ENCODE measurements at places on chromosomes 1 and 21.
A peak's percentile ranks its signal among the peaks of the same experiment; 100 is the strongest.

DNA sequence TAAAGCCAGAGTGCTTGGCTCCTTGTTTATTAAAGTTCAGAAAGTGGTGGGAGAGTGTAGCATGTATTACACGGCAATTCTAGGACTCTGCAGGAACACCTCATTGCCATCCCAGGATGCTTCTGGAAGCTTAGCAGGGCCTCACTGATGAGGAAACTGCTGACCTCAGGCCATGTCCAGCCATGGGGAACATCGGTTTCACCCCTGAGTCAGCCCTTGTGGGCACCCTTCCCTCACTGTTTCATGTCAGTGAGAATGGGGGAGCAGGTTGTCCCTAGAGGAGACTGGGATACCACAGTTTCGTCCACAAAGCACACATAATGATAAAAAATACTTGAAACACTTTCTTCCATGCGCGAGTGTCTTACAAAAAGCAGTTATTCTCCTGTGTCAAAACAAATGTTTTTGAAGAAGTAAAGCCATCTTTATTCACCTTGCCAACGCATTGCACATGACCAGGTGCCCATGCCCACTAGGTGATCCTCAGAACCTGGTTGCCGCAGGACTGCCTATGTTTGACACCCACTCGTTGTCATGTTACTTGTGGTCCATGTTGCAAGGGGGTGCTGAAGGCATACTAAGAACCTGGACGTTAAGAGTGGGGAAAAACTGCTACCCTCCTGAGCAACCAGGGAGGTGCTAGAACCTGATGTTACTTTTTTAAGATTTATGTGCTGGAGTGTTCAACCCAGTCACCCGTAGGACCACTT, 41.2 kb upstream of the TTC22 start:
- DNase-seq: no peak

- no peak for DNase-seq
Observed at GRCh38 chr1:224368409-224368808, 11.7 kb downstream of the CNIH4 start.

DNA sequence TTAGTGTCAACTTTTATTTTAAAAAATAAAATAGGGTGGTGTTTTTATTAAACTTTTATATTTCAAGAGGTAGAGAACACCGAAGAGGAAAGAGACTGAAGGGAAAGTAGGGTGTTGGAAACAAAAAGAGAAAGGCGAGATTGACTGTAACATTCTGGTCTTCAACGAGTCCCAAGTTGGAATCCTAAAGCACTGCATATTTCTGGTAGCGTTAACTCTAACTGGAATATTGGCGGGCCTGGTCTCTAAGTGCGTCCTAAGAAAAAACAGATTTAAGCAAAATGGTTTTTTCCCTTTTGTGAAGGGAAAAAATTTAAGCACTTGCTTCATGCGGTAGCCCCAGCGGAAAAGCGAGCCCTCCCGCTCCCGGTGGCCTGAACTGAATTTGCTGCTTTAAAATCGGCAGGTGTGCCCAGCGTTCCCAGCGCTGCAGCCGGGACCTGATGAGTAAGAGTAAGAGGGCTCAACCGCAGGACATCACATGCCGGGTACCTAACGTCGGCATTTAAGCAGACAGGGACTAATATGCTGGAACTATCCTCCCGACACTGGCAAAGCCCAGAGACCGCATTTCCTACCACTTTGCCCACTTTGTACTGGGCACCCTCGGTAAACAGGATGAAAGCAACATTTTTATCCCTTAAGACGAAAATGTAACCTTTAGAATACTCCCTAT, 30.5 kb upstream of the NFIA start:
- no peak for DNase-seq

DNA sequence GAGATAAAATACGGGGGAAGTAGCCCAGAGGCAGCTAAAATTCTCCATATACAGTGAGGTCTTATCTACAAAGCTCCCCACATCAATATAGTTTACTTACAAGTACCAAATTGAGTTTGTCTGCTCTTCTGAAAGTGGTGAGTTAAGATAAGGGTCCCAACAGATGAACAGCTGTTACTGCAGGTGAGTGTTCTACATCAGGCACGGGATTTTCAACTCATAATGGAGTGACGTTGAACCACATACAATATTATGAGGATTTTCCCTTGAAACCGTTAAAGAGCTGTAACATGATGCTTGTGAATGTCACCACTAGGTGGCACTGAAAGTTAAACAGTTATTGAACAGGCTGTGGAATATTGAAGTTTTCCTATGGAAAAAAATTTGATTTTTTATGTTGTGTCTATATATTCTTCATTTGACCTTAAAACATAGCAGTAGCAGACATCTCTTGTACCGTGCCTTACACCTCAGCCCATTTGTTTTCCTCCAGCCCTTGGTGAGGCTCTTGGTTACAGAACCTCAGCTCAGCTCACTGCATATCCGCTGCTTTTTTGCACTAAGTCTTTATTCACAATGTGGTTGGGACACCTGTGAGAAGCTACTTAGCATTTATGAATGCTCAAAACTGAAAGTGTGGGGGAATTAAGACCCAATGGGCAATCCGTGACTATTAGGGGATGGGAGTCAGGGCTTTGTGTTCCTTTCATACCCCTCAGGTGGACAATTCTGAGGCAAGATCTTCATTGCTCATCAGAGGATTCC, 23.2 kb downstream of the CD1D start:
- peak; percentile 100 for DNase-seq

DNA sequence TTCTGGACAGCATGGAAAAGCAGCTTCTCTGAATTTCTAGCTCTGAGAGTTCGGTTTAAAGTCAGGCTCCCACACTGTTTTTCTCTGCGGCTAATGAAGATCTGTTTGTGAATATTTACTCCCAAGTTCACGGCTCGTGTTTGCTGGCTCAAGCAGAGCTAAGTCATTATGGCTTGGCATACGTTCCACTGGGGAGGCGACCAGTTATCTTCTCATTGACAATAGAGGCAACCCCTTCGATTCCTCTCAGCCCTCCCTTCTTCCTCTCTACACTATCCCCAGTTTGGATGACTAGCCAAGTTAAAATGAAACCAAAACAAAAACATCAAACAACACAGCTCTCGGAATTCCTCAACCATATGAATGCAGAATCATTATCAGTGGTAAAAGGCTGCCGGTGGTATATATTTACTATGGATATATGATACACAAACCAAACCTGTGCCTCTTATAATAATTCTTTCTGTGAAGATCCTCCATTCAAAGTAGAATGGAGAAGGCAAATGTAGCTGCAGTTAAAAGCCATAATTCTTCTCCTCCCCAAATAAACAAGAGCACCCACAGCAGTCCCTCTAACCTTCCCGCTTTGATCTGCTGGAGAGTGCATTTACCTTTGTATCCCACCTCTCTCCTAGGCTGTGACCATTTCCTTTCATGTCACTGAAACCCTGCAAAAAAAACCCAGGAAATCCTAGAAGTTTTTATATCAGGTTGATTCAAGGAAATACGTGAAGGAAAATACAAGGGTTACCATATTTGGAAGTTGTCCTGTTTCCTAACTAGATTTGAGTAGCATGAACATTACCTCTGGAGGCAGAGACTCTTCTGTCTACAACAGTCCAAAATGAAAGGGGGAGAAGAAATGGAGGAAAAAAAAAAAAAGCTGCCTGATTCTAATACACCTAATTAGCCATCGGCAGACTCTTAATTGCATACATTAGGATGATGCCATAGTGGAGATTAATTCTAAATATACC, 108.3 kb upstream of the USH2A start:
- DNase-seq: no peak

- DNase-seq: no peak
Observed at GRCh38 chr1:110343249-110343648, 4.1 kb downstream of the RBM15 start.

GRCh38 chr1:4010814-4011605, 110.9 kb upstream of the C1orf174 start:
- DNase-seq: no peak

GRCh38 chr21:41803316-41803715, 36.5 kb upstream of the RIPK4 start:
- no peak for DNase-seq

DNA sequence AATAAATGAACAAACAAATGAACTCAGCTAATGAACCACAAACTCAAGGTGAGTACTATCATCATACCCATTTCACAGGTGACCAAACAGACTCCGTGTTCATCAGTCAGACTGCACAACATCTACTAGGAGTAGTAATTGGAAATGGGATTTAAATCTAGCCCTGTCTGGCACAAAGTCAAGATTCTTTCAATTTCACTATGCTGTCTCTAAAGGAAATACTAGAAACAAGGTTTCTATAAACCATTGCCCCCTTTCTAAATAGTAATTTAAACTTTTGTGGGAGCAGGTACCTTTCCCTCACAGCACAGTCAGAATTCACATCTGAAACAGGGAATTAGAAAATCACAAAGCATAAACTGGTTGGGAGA, 160.3 kb downstream of the TGFBR3 start:
- no peak for DNase-seq

GRCh38 chr1:210301615-210302000, 27.1 kb upstream of the HHAT start:
- DNase-seq: no peak

DNA sequence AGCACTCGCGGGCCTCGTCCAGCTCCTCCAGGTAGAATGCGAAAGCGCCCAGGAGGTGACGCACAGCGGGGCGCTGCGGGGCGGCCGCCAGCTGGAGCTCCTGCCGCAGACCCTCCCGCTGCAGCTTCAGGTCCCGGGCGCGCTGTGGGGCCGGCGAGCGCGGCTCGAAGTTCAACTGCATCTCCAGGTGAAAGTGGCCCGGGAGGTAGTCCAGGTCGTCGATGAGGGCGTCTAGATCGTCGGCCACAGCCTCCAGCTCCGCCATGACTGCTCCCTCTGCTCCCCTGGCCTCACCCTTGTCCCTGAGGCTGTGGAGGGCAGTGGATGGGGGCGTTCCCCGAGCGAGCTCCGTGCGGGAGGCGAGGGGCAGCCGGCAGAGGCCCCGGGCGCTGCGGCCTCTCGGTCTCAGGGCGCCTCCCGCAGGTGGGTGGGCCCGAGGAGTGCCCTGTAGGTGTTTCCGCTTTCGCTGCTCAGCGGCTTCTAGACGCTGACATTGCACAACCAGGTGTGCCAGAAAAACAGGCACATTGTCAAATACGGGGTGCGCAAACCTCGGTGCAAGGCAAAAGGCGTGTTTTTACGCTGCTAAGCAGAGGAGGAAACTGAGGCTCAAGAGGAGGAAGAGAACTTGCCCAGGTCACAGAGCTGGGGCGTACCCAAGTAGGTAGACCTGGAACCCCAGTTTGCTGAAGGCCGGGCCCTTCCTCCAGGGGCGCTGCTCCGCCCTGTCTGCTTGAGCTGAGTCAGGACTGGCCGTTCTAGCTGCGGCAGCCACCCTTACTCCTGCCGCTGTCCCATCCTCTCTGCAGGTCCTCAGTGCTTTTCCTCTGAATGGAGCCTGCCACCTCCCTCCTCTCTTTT, at the start of gene TTC22:
Gene TTC22 (minus strand): TSS at position 425 of the 861 bp plus-strand sequence. CDS start 160 bp downstream, at position 265.
- DNase-seq: no peak

DNA sequence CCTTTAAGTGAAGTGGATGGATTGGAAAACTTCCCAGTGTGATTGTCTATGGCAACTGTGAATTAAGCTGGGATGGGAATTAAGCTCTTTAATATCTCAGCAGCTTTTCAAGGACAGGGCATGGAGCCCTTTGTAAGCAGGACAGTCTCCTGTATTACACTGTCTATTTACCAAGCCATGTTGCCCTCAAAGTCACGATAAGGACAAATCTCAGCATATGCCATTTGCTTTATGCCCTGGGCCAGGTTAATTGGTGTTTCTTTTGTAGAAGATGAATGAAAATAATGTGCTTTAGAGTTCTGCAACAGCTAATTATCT, 17.6 kb downstream of the UTP25 start:
- DNase-seq: no peak

GRCh38 chr1:16900751-16901150, 5.0 kb downstream of the RNU1-2 start:
- DNase-seq: no peak

GRCh38 chr1:91866425-91866824, 19.5 kb downstream of the TGFBR3 start:
- no peak for DNase-seq

DNA sequence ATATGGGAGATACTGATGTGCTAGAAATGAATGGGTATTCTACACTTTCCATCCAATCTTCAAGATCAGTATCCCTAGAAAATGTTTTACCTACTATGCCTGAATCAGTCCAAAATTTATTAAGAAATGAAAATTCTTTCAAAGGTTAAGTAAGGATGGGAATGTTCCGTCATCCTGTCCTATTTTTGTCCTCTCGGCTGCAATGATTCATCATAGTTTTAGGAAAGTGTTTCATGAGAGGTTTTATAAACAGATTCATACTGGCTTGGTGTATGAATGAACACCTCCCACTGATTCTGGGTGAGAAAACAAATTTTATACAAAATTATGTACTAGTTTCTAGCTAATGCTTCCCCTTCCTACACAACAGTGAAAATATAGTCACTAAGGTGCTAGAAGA, 504.6 kb upstream of the NR5A2 start:
- no peak for DNase-seq

- DNase-seq: no peak
Observed at GRCh38 chr1:147781056-147781471, 20.7 kb upstream of the GJA5 start.

DNA sequence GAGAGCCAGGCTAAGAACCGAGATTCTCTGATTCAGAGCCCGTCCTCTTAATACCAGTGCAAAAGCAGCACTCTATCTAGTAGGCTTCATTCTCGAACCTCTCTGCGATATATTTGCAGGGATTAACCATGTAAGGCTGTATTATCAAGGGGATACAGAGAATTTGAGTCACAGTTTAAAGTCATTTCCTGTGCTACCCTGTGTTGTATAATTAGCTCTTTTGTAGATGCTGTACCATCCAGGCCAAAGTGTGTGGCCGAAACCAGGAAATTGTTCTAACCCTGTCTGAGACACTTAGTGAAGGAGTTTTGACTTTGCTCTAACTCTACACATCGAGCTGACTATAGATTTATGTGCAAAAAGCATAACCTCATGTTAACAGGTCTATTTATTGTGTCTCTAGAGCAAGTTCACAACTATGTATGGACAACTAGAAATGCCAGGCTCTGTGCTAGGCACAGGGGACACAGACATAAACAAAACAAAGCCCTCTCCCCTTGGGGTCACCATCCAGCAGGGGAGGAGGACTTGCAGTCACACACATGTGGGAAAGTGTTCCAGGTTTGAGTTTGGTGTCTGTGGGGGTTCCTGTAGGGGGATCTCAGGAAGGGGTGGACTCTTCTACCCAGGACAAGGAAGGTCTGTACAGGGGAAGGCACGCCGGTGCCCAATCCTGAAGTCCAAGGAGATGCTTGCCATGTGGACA, 182.2 kb downstream of the DHRS3 start:
- no peak for DNase-seq

GRCh38 chr1:204435381-204435831, 23.8 kb upstream of the PPP1R15B start:
- no peak for DNase-seq
